ENCODE measurements at places on chromosomes 7 and 10.

GRCh38 chr10:107341281-107341680, 176.8 kb upstream of the SORCS1 start:
- no peak for DNase-seq

DNA sequence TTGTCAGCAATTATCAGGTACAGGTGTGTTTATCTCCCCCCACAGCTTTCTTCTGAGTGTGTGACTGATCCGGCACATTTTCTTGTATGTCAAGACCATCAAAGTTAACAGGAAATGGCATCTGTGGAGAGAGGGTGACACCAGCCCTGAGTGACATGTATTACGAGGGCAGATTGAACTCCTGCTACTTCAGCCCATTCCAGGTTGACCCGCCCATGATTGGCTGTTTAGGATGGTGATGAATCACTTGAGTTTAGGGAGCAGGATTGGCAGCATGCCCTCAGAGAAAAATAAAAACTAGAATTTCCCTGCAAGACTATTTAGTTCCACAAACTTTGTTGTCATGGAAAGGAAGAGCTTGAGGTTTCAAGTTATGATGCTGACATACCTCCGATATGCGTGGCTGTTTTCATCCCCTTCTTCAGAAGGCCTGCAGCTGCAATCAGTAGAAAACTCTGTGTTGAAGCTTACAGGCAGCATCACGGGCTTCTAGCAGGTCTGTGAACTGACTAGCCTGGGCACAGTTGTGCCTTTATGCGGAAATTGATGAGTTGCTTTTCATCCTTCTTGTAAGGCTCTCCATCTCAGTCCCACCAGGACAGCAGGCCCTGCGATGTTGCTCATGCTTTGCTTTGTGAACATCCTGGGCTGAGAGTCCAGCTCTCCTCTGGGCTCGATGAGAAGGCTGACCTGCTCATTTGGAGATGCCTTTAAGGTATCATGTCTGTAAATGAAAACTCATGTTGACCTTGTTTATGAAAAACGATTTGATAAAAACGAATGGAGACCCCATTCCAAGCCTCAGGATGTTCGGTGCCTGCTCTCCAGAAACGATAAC, 8.0 kb upstream of the CELF2 start:
- no peak for DNase-seq

GRCh38 chr10:33240931-33241330, 93.5 kb downstream of the NRP1 start:
- no peak for DNase-seq

GRCh38 chr7:42869131-42870020, 42.5 kb downstream of the C7orf25 start:
- DNase-seq: no peak

GRCh38 chr7:111132833-111133232, 41.9 kb downstream of the LRRN3 start:
- DNase-seq: no peak

GRCh38 chr10:67629461-67629971, 66.5 kb downstream of the CTNNA3 start:
- no peak for DNase-seq

Measured in NCI-H446 (cell line).